ENCODE measurements at places on chromosomes 13 and 19.

DNA sequence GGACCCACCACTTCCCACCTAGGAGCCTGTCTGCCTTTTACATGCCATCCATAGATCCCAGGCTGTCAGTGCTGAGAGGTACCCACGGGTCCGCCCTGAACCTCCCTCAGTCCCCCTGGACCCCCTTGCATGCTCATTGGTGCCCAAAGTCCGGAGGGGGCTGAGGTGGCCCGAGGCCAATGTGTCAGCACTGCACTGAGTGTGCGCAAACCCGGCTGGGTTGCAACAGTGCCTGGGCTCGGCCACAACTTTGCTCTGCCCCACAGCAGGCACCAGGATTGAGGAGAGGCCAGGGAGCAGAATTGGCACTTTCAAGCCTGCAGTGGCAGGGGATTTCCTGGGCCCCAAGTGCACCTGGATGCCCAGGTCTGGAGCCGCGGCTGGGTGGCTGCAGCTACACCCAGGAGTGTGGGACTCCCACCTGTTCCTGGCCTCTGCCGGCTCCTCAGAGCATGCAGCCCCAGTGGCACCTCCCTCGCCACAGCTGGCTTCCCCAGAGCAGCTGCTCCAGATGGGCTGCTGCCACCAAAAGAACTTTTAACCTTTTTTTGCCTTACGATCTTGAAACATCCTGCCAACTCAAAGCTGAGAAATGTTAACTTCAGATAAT lies 837.0 kb downstream of the SLITRK6 start:
- DNase-seq = no peak

DNA sequence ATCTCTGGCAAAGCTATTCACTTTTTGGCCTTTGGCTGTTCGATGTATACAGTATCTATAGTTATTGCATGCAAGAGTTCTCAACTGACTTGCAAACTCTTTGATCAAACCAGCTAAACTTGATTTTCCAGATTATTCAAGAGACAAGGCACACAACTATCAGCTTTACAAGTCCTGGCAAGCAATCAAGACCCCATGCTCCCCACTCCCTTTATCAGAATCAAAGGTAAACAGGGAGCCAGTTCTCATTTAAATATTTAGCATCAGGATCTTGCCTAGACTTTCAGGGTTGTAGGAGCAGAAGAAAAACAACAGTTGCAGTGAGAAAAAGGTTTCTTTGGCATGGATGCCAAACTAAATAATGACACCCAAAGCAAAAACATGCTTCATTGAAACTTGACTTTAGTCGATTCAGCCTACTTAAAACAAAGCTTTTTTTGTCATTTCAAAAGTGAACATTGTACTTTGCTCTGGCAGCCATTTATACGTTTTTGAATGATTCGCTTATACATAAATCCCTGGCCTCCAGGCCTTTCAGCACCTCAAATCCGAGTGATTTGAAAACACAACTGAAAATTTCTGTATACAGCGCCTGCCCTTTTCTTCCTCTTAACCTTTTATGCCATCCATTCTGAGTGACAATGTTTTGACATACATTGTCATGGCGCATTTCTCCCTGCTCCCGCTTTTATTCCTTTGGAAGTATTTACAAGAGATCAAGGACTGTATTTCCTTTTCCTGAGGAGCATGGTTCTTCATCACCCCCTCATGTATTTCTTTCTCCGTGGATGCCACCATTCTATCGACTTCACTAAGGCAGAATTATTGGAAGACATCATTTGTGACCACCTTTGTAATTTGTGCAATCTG lies 340.8 kb downstream of the KLF5 start:
- DNase-seq = no peak

- DNase-seq = no peak
Measured at GRCh38 chr13:95480131-95480545, 72.4 kb upstream of the CLDN10 start.

- no peak for DNase-seq
Measured at GRCh38 chr13:25649001-25649633, 277.3 kb downstream of the ATP8A2 start.

DNA sequence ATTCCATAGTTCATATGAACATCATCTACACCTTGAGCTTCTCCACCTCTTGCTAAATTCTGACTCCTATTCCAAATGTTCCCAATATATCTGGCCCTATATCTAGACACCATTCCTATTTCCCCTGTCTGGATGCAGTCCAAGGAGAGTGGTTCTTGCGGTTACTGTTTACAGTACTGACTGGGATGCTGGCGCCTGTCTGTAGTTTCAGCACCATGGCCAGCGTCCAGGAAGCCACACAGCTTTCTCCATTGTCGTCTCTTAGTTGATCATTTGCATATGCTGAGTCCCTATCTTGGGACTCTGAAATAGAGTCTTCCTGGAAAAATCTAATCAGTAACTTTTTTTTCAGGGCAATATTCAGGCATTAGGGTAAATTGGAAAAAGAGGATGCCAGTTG lies 14.9 kb downstream of the LAIR2 start:
- DNase-seq = no peak

- no peak for DNase-seq
Measured at GRCh38 chr13:44249431-44249836, 124.2 kb upstream of the SERP2 start.

Measured in activated T-helper 1 cell treated with anti-CD3 and anti-CD28 coated beads, Interleukin-2, amount 50 U/mL, for 16 hours (primary cell).